HFFc6 (cell line): ENCODE measurements at places on chromosomes 5 and 9.

DNA sequence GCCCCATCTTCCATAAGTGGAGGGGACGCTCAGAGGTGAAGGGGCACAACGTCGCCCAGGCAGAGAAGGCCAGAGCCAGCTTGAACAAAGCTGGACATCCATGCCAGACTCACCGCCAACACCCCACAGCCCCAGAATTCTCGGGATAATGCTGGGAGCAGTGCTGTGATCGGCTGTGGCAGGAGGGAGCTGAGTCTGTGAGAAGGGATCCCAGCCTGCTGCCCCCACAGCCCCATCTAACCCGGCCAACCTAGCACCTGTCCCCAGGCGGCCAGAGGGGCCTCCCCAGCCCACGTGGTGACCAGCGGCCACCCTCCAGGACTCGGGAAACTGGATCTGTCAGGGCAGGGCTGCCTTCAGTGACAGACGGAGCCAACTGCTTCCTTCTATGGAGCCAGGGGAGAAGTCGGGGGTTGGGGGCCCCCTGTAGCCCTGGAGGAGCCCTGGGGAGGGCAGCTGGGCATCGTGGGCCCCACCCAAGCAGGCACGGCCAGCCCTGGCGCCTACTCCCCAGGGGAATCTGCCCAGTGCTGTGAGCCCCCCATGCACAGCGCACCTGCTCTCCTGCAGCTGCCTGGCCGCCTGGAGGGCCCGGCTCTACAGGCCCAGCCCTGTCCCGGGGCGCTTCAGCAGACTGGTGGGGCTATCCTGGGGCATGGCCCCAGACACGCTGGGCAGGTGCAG lies 6.0 kb downstream of the BRD3 start:
- peaks cover 39% of the 10 kb centered on the region for H3K4me1 ChIP-seq
- no peak overlapping the region for H3K4me3 ChIP-seq
- H3K36me3 ChIP-seq = no peaks in the 10 kb centered on the region
- no peak for DNase-seq
- H3K27ac ChIP-seq = no peak overlapping the region

DNA sequence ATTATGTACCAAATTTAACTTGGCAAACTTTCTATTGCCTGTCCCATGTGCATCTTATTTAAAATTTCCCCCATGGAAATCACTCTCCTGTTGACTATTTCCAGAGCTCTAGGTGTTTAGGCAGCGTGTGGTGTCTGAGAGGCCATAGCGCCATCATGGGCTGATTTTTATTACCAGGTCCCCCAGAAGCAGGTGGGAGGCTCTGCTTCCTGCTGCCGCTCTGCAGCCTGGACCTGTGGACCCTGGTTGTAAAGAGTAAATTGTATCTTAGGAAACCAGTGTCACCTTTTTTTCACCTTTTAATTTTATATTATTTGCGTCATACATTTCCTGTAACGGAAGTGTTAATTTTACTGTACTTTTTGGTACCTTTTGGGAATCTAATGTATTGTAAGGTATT lies 6.4 kb downstream of the HNRNPAB start:
- peaks cover 17% of the 10 kb centered on the region for H3K27me3 ChIP-seq
- peaks cover 41% of the 10 kb centered on the region for H3K36me3 ChIP-seq
- no peak overlapping the region for H3K4me3 ChIP-seq
- no peak overlapping the region for H3K27ac ChIP-seq

DNA sequence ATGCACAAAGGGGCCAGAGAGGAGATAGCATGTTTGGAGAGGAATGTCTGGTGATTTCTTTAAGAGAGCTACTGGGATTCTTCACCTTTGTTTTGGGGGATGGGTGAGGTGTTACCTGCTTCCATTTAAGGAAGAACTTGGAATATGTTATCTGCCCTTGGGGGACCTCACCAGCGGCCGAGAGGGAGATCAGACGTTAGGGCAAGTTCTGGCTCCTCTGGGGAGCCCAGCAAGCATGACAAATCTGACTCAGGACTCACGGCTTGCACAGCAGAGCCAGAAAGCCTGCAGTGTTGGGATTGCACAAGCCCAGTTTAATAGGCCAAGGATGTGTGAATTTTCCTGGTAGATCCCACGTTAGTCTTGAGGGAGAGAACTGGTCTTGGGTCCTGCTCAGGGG lies 40.3 kb downstream of the SLC28A3 start:
- H3K36me3 ChIP-seq = no peaks in the 10 kb centered on the region
- peak; percentile 48 for DNase-seq
- H3K27me3 ChIP-seq = no peaks in the 10 kb centered on the region

GRCh38 chr9:134597957-134598883 lies 43.4 kb upstream of the COL5A1 start:
- peaks cover 27% of the 10 kb centered on the region for H3K4me1 ChIP-seq
- H3K4me3 ChIP-seq = no peak overlapping the region
- DNase-seq = no peak
- no peaks in the 10 kb centered on the region; the same call in 1 of the 2 replicates for H3K27me3 ChIP-seq
- H3K36me3 ChIP-seq = no peaks in the 10 kb centered on the region

- peaks cover 15% of the 10 kb centered on the region for H3K4me1 ChIP-seq
- H3K27me3 ChIP-seq = no peaks in the 10 kb centered on the region
- no peak for DNase-seq
Measured at GRCh38 chr5:10301842-10302610, 5.7 kb downstream of the CMBL start.

DNA sequence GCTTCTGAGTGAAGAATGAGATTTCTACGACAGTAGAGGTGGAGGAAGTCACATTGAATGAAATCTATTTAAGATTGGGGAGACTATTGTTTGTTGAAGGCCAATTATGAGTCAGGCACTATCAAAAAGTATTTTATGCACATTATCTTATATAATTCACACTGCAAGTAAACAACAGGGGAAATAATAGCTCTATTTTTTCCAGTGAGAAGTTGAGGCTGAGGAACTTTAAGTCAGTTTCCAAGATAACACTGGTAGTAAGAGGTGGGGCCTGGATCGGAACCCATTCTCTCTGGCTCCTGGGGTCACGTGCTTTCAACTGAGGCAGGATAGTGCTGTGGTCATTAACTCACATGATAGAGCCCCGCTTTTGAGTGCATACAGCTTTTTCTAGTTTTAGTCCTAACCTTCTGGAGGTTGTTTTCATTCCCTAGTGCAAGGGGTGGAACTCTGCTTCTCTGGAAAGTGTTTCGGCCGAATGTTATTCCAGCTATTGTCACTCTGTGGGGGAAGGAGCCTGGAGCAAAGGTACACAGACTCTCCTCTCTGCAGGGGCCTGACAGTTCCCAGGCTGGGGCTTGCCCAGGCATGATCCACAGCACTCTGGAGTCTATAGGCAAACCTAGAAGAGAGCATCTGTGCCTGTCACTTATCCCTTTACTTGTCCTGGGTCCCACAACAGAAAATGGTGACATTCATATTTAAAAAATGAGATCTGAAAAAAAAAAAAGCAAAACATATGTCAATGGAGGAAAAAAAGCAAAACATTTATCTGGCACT lies 352.4 kb upstream of the ACTBL2 start:
- peaks cover 53% of the 10 kb centered on the region for H3K4me1 ChIP-seq
- peak overlapping the region; percentile 83 for H3K27ac ChIP-seq
- H3K4me3 ChIP-seq = no peak overlapping the region

GRCh38 chr9:83062651-83063527 lies at the start of gene RASEF:
RASEF (minus strand) TSS chr9:83063142; CDS start chr9:83062867, 275 bp downstream.
- H3K4me1 ChIP-seq = peaks cover 40% of the 10 kb centered on the region
- H3K27ac ChIP-seq = no peak within 1 kb of the TSS
- no peak for DNase-seq
- peak within 1 kb of the TSS; percentile 83 for H3K4me3 ChIP-seq
- H3K27me3 ChIP-seq = peaks cover 20% of the 10 kb centered on the region

- H3K4me1 ChIP-seq = no peaks in the 10 kb centered on the region
- H3K27me3 ChIP-seq = no peaks in the 10 kb centered on the region
- H3K4me3 ChIP-seq = no peak overlapping the region
- H3K27ac ChIP-seq = no peak overlapping the region
Measured at GRCh38 chr5:167011196-167011595, 1280.2 kb upstream of the WWC1 start.

- DNase-seq = no peak
- H3K4me3 ChIP-seq = 0 out of 2 replicates have a peak overlapping the region, but pooled peaks have one; percentile 22
- H3K27ac ChIP-seq = no peak overlapping the region
- peaks cover 64% of the 10 kb centered on the region for H3K27me3 ChIP-seq
Measured at GRCh38 chr5:171311322-171312077, 2.5 kb downstream of the TLX3 start.

GRCh38 chr5:32197032-32197431 lies 22.9 kb upstream of the GOLPH3 start:
- H3K36me3 ChIP-seq = no peaks in the 10 kb centered on the region
- H3K27ac ChIP-seq = no peak overlapping the region
- DNase-seq = no peak
- peaks cover 37% of the 10 kb centered on the region for H3K4me1 ChIP-seq
- no peaks in the 10 kb centered on the region for H3K27me3 ChIP-seq
- H3K4me3 ChIP-seq = no peak overlapping the region

- H3K27ac ChIP-seq = peak overlapping the region; percentile 78
- H3K27me3 ChIP-seq = no peaks in the 10 kb centered on the region; the same call in none of the 2 replicates
- no peak overlapping the region for H3K4me3 ChIP-seq
- peaks cover 40% of the 10 kb centered on the region for H3K4me1 ChIP-seq
- peaks cover 20% of the 10 kb centered on the region for H3K36me3 ChIP-seq
Measured at GRCh38 chr9:128892221-128892921, 10.4 kb downstream of the LRRC8A start.

GRCh38 chr9:120474591-120475243 lies 105.2 kb downstream of the CDK5RAP2 start:
- peaks cover 2% of the 10 kb centered on the region; the same call in 1 of the 2 replicates for H3K27me3 ChIP-seq
- peak overlapping the region; percentile 70; the same call in 1 of the 2 replicates for H3K27ac ChIP-seq
- DNase-seq = no peak
- H3K4me3 ChIP-seq = no peak overlapping the region

GRCh38 chr9:117409321-117409720 lies 5.5 kb downstream of the ASTN2 start:
- H3K27me3 ChIP-seq = peaks cover 2% of the 10 kb centered on the region
- no peak overlapping the region for H3K4me3 ChIP-seq
- no peak overlapping the region for H3K27ac ChIP-seq
- H3K36me3 ChIP-seq = no peaks in the 10 kb centered on the region

GRCh38 chr9:80866576-80867227 lies 822.6 kb downstream of the TLE1 start:
- H3K36me3 ChIP-seq = no peaks in the 10 kb centered on the region
- no peaks in the 10 kb centered on the region for H3K4me1 ChIP-seq
- H3K4me3 ChIP-seq = no peak overlapping the region
- H3K27me3 ChIP-seq = peaks cover 2% of the 10 kb centered on the region; the same call in 1 of the 2 replicates
- no peak for DNase-seq
- no peak overlapping the region for H3K27ac ChIP-seq

DNA sequence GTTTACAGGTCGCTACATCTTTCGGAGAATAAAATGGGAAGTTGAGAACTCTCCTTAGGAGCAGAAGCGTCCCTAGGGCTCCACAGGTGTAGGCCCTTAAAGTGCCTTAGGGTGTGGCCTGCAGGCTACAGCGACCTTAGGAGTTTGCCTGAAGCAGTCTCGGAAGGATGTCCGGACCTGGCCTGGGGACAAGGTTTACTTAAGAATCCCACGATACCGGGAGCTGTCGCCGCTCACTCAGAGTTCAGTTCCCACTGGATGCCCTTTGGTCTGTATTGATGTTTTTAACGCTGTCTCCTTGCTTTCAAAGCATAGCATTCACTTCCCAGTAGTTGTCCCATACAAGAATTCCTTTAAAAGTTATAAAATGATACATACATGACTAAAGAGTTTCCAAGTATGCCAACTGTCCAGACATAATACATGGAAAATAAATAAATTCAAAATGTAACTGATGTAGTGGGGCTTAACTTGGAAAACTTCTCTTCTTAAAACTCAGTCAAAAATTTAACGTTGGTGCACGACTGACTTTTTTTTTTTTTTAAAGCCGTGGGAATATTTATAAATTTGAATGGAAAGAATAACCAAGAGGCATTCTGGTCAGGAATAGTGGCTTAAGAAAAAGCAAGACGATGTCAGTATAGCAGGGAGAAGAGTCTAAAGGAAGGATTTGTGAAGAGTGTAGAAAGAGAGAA lies 848 bp downstream of the RAD50 start:
- peak overlapping the region; percentile 94 for H3K4me3 ChIP-seq
- H3K27ac ChIP-seq = peak overlapping the region; percentile 92
- peaks cover 8% of the 10 kb centered on the region; the same call in 1 of the 2 replicates for H3K36me3 ChIP-seq
- peaks cover 25% of the 10 kb centered on the region for H3K4me1 ChIP-seq

GRCh38 chr9:20725675-20726074 lies 41.6 kb downstream of the FOCAD start:
- H3K27ac ChIP-seq = no peak overlapping the region
- peaks cover 33% of the 10 kb centered on the region for H3K36me3 ChIP-seq
- no peaks in the 10 kb centered on the region; the same call in 1 of the 2 replicates for H3K27me3 ChIP-seq
- H3K4me1 ChIP-seq = peaks cover 39% of the 10 kb centered on the region

GRCh38 chr5:157539503-157540022 lies 36.0 kb downstream of the ADAM19 start:
- peaks cover 78% of the 10 kb centered on the region for H3K4me1 ChIP-seq
- peaks cover 25% of the 10 kb centered on the region for H3K36me3 ChIP-seq
- no peaks in the 10 kb centered on the region for H3K27me3 ChIP-seq
- peak overlapping the region; percentile 48 for H3K27ac ChIP-seq
- H3K4me3 ChIP-seq = no peak overlapping the region
- DNase-seq = no peak

GRCh38 chr5:91146230-91146629 lies 236.9 kb downstream of the ARRDC3 start:
- peaks cover 1% of the 10 kb centered on the region for H3K27me3 ChIP-seq
- DNase-seq = no peak
- peaks cover 22% of the 10 kb centered on the region for H3K4me1 ChIP-seq
- no peaks in the 10 kb centered on the region for H3K36me3 ChIP-seq
- no peak overlapping the region for H3K27ac ChIP-seq

GRCh38 chr5:170892196-170892595 lies 30.4 kb downstream of the RANBP17 start:
- H3K4me1 ChIP-seq = peaks cover 38% of the 10 kb centered on the region
- peaks cover 8% of the 10 kb centered on the region for H3K36me3 ChIP-seq
- peak overlapping the region; percentile 82 for H3K27ac ChIP-seq
- DNase-seq = peak; percentile 60
- no peak overlapping the region for H3K4me3 ChIP-seq

GRCh38 chr5:148988328-148988727 lies 74.5 kb downstream of the SH3TC2 start:
- H3K27me3 ChIP-seq = no peaks in the 10 kb centered on the region; the same call in 1 of the 2 replicates
- H3K4me3 ChIP-seq = no peak overlapping the region
- peak overlapping the region; percentile 45; the same call in 1 of the 2 replicates for H3K27ac ChIP-seq
- peaks cover 73% of the 10 kb centered on the region for H3K4me1 ChIP-seq
- no peaks in the 10 kb centered on the region for H3K36me3 ChIP-seq
